ENCODE measurements at places on chromosomes 2 and 18.
A peak's percentile ranks its signal among the peaks of the same experiment; 100 is the strongest.

- DNase-seq = no peak
These were observed 4.8 kb upstream of the ACVR1 start for GRCh38 chr2:157880927-157881326.

GRCh38 chr2:27291865-27292264 is 9.6 kb downstream of the TRIM54 start:
- DNase-seq = no peak

- no peak for DNase-seq
These were observed 12.2 kb downstream of the CXCR2 start for GRCh38 chr2:218138047-218138446.

GRCh38 chr2:221050020-221050795 is 521.9 kb downstream of the EPHA4 start:
- DNase-seq = no peak

- peak; percentile 76 for DNase-seq
These were observed 282.5 kb upstream of the MYT1L start for GRCh38 chr2:2613279-2614199.

Data from natural killer cell treated with Interleukin-12 subunit alpha and Interleukin-12 subunit beta and Interleukin-15 and Interleukin-18, amount 100 ng/mL, for 72 hours (primary cell).